Endothelial cell of umbilical vein (primary cell): ENCODE measurements at places on chromosomes 16 and 17. TPM values are rescaled to one million over a fixed set of nuclear protein-coding genes. Genes with fewer than 3 reads are reported as not detected.

- H3K27ac ChIP-seq = no peak overlapping the region
- no peaks in the 10 kb centered on the region for H3K36me3 ChIP-seq
- H3K27me3 ChIP-seq = no peaks in the 10 kb centered on the region
- DNase-seq = no peak
- H3K4me1 ChIP-seq = no peaks in the 10 kb centered on the region
These were observed 157.2 kb downstream of the ENGASE start for GRCh38 chr17:79231766-79232287.

DNA sequence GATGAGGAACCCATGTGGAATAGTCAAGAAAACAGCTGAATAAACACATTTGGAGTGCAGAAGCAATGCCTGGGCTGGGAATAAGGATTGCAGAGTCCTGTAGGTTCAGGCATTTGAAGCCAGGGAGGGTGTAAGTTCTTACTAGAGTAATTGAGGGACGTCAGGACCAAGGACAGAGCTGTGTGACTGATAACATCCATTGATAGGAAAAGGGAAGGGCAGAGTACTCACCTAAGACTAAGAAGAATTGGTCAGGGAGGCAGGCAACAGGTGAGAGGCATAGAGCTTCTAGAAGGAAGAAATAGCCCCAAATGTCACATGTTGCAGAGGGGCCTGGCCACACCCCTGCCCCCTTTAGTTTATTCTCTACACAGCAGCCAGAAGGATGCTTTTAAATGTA is 79.8 kb upstream of the TMEM132E start:
- no peaks in the 10 kb centered on the region for H3K36me3 ChIP-seq
- DNase-seq = peak; percentile 31
- no peak overlapping the region for H3K27ac ChIP-seq
- H3K4me1 ChIP-seq = no peaks in the 10 kb centered on the region

DNA sequence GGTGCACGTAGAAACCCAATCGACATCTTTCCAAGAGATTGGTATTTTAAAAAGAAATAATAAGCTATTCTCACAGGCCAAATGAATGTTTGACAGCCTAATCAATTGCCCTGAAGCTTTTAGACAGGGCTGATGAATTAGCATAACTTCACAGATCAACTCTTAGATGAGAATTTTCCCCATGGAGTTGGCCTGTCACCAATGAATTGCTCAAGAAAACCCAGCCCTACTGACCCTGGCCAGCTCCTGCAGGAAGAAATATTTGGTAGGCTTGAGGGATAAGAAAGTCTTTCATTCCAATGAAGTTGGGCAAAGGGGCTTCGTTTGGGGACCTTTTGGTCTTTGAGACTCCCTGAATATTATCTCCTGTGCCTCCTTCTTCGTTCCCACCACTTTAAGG is 23.4 kb upstream of the SEC14L1 start:
- H3K36me3 ChIP-seq = no peaks in the 10 kb centered on the region
- H3K4me3 ChIP-seq = no peak overlapping the region
- peaks cover 61% of the 10 kb centered on the region for H3K4me1 ChIP-seq
- no peak for DNase-seq

GRCh38 chr16:84138824-84139627 is 6.0 kb downstream of the HSDL1 start:
- no peaks in the 10 kb centered on the region for H3K27me3 ChIP-seq
- H3K4me3 ChIP-seq = no peak overlapping the region
- H3K36me3 ChIP-seq = no peaks in the 10 kb centered on the region
- H3K4me1 ChIP-seq = peaks cover 3% of the 10 kb centered on the region

GRCh38 chr17:50055426-50056216 is at the start of gene ITGA3:
TSS of gene ITGA3 (plus strand) at chr17:50056110. CDS start at chr17:50056440, 330 bp downstream.
- H3K27me3 ChIP-seq = no peaks in the 10 kb centered on the region
- peak within 1 kb of the TSS; percentile 39 for H3K27ac ChIP-seq
- peak within 1 kb of the TSS; percentile 65 for H3K4me3 ChIP-seq

GRCh38 chr17:39744836-39745215 is 7.1 kb downstream of the GRB7 start:
- H3K4me3 ChIP-seq = no peak overlapping the region
- peaks cover 13% of the 10 kb centered on the region for H3K27me3 ChIP-seq
- peaks cover 12% of the 10 kb centered on the region for H3K4me1 ChIP-seq
- H3K27ac ChIP-seq = no peak overlapping the region

- H3K4me3 ChIP-seq = no peak overlapping the region
- no peaks in the 10 kb centered on the region for H3K36me3 ChIP-seq
- no peaks in the 10 kb centered on the region for H3K4me1 ChIP-seq
- no peak for DNase-seq
- H3K27ac ChIP-seq = no peak overlapping the region
These were observed 43.4 kb downstream of the METRNL start for GRCh38 chr17:83122834-83123233.

DNA sequence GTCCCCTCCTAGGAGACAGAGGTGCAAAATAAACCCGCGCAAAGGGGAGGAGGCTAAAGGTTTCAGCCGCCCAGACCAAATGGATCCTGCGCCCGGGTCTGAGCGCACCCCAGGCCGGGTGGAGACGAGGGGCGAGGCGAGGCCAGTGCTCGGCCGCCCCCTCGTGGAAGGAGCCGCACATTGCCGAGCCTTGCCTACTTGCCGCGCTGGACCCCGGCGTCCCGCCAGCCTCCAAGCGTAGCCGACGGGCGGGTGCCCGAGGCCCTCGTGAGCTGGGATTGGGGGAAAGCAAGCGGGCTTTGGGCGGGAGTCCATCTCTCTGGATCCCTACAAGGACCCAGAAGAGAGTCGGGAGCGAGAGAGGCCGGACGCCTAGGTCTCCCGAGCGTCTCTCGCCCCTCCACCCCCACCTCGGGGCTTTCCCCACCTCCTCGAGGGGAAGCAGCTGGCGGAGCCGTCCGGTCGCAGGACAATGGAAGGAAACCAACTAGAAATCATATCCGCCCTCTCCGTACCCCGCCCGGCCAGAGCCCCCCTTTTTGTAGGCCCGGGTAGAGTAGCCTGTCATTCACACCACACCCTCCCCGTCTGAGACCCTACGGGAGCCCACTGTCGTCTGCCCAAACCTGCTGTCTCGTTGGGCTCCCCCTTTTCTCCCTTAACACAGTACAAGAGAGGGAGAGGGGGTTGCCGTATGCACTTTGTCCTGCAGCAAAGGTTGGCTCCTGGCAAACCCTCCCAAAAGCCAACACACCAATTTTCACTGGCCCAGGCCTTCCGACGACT is 664 bp upstream of the BCL6B start:
- H3K27me3 ChIP-seq = no peaks in the 10 kb centered on the region
- H3K4me1 ChIP-seq = peaks cover 58% of the 10 kb centered on the region
- H3K27ac ChIP-seq = peak overlapping the region; percentile 96
- peak overlapping the region; percentile 90 for H3K4me3 ChIP-seq
- peak; percentile 97 for DNase-seq
- peaks cover 19% of the 10 kb centered on the region for H3K36me3 ChIP-seq

The ADGRG3 gene
- not detected in 2 replicates for polyA plus RNA-seq

The SLC25A11 gene
- 95.2 and 110 TPM in 2 replicates for polyA plus RNA-seq

The PRSS21 gene
- polyA plus RNA-seq = 0.19 and 0.28 TPM in 2 replicates

The CD300E gene
- polyA plus RNA-seq = not detected in 2 replicates
